Endodermal cell (in vitro differentiated cells): ENCODE measurements at places on chromosomes 1 and 21. TPM values are rescaled to one million over a fixed set of nuclear protein-coding genes. Genes with fewer than 3 reads are reported as not detected.
A peak's percentile ranks its signal among the peaks of the same experiment; 100 is the strongest.

GRCh38 chr1:209356976-209357377, 226.5 kb upstream of the CAMK1G start:
- no peak for DNase-seq

DNA sequence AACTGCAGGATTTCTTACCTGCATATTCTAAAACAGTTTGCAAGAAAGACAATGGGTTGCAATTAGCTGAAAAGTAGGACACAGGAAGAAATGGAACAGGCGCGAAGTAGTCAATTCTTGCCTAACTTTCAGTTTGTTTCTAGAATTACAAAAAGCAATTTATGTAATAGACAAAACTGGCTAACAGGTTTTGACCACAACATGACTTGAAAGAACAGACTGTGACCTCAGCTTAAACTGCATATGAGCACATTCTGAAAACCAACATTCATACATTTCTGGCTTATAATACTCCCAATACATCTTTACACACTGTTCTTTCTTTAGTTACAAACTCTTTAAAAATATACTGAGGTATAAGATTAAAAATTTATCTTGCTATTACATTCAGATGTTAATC, 405.9 kb upstream of the B3GALT2 start:
- no peak for DNase-seq

Gene LCE3D
- not detected in 2 replicates for total RNA-seq

- no peak for DNase-seq
These were observed 30.3 kb upstream of the ECE1 start for GRCh38 chr1:21320410-21321108.

- no peak for DNase-seq
These were observed 2.9 kb downstream of the CR1L start for GRCh38 chr1:207647671-207648333.

GRCh38 chr1:90990779-90991178, 31.1 kb downstream of the ZNF644 start:
- DNase-seq = no peak

GRCh38 chr1:63789856-63790605, 16.2 kb downstream of the ROR1 start:
- DNase-seq = no peak

GRCh38 chr1:205042911-205043806, at the start of gene CNTN2:
Gene CNTN2 (plus strand): TSS chr1:205043212. CDS start chr1:205053186, 9,974 bp downstream.
- peak; percentile 80 for DNase-seq

DNA sequence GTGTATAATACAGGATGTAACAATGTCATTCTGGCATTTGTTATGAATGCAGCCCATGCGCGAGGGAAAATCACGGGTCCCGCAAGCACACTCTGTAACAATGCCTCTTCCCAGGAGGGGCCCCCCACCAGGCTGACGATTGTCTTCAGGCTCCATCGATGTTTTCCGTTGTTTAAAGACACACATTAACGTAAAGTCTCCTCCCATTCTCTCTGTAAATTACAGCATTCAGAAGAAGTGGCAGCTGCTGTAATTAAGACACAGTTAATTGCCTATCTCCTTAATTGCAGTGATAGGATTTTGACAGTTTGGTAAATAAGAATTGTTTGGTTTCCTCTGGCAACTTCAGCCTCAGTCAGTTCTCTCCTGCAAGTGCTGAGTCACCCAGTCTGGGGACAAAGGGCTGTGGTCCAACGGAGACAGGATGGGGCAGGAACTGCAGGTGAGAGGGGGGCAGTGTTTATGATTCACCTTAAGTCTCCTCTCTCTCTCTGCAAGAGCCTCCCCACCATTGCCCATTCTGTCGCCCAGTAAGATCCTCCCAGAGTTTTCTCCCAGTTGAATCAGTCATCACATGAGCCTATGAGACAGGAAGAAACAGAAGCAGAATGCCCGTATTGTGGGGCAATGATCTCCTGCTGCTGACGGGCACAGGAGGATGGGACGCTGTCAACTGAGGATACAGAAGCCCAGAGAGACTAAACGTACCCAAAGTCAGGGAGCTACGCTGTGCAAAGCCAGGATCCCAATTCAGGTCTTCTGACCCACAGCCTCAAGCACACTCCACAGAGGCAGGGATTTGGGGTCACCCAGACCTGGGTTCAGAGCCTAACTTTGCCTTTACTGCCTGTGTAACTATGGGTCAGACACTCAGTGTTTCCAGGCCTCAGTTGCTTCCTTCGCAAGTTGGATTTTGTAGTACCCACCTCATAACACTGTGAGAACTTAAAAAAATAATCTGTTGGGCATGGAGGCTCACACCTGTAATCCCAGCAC, 110.0 kb downstream of the ADSS2 start:
- peak; percentile 89 for DNase-seq

GRCh38 chr1:147451628-147452027, 89.7 kb upstream of the BCL9 start:
- DNase-seq = no peak

Gene EFNA3
- total RNA-seq = 3.1 and 3.6 TPM in 2 replicates
